ENCODE measurements at places on chromosomes 12 and 14.
A peak's percentile ranks its signal among the peaks of the same experiment; 100 is the strongest.

- no peaks in the 10 kb centered on the region for H3K36me3 ChIP-seq
- no peaks in the 10 kb centered on the region for H3K4me1 ChIP-seq
- no peak overlapping the region for H3K27ac ChIP-seq
- DNase-seq = no peak
- no peaks in the 10 kb centered on the region for H3K27me3 ChIP-seq
Observed at GRCh38 chr12:65720136-65721130, 103.8 kb upstream of the HMGA2 start.

- H3K4me3 ChIP-seq = no peak overlapping the region
- H3K36me3 ChIP-seq = no peaks in the 10 kb centered on the region
- no peaks in the 10 kb centered on the region for H3K27me3 ChIP-seq
- DNase-seq = no peak
- H3K27ac ChIP-seq = peak overlapping the region; percentile 55
Observed at GRCh38 chr14:69696204-69696527, 70.8 kb upstream of the SRSF5 start.

DNA sequence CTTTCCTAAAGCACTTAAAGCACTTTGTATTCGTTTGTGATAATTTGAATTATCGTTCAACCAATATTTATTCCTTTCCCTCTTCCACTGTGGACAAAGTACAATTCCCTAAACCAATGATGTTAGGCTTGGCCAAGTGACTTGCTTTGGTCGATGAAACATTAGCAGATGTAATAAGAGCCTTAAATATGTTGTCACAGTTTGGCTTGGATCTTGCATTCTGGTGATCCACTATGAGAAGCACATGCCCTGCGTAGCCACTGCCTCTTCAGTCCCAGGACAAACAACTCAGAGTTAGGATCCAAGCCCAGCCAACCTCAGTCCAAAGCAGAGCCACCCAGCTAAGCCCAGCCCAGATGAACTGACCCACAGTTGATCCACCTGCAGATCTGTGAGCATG is 8.4 kb upstream of the C12orf75 start:
- no peaks in the 10 kb centered on the region for H3K36me3 ChIP-seq
- no peaks in the 10 kb centered on the region for H3K4me1 ChIP-seq
- DNase-seq = no peak
- H3K27me3 ChIP-seq = no peaks in the 10 kb centered on the region
- no peak overlapping the region for H3K27ac ChIP-seq

GRCh38 chr12:25135531-25136154 is 59.3 kb downstream of the DNAI7 start:
- no peak for DNase-seq
- H3K27me3 ChIP-seq = no peaks in the 10 kb centered on the region
- H3K36me3 ChIP-seq = no peaks in the 10 kb centered on the region
- no peak overlapping the region for H3K27ac ChIP-seq

GRCh38 chr14:47674148-47674542 is 1.3 kb downstream of the MDGA2 start:
- DNase-seq = no peak
- peak overlapping the region; percentile 90 for H3K27ac ChIP-seq
- peaks cover 5% of the 10 kb centered on the region for H3K4me1 ChIP-seq
- H3K4me3 ChIP-seq = peak overlapping the region; percentile 84

GRCh38 chr12:27566159-27566558 is 42.2 kb downstream of the PPFIBP1 start:
- H3K4me3 ChIP-seq = no peak overlapping the region
- H3K27ac ChIP-seq = no peak overlapping the region
- peaks cover 3% of the 10 kb centered on the region for H3K4me1 ChIP-seq
- DNase-seq = no peak
- no peaks in the 10 kb centered on the region for H3K36me3 ChIP-seq

DNA sequence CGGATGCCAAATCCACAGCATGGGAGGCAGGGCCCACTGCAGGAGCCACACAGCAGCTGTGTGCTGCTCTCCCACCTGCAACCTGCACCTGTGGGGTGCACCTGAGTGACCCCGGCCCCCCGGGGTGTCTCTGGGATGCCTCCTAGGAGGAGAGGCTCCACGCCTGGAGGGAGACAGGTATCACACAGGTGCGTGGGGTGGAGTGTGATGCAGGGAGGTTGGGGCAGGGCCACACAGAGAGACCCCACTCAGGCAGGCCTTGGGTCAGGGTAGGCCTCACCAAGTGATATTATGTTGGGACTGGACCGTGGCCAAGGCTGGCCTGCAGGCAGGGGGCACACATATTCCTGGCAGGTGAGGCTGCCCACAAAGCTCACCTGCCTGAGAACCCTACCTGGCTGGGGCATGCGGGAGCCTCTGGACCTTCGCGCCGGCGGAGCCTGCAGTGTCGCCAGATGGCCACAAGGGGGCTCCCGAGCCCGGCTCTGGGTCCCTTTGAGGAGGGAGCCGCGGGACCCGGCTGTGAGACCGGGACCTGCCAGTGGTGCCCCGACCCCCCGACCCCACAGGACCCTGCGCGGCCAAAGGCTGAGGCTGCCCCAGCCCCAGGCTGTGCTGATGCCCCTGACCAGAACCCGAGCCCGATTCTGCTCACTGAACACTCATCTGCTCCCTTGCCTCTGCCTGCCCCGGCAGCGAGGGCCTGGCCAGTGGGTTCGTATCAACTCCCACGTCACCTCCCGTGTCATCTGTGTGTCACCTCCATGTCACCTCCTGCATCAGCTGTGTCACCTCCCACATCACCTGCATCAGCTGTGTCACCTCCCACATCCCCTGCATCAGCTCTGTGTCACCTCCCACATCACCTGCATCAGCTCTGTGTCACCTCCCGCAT is 11.4 kb downstream of the TMEM121 start:
- H3K4me1 ChIP-seq = peaks cover 21% of the 10 kb centered on the region
- H3K27me3 ChIP-seq = no peaks in the 10 kb centered on the region
- no peak for DNase-seq

DNA sequence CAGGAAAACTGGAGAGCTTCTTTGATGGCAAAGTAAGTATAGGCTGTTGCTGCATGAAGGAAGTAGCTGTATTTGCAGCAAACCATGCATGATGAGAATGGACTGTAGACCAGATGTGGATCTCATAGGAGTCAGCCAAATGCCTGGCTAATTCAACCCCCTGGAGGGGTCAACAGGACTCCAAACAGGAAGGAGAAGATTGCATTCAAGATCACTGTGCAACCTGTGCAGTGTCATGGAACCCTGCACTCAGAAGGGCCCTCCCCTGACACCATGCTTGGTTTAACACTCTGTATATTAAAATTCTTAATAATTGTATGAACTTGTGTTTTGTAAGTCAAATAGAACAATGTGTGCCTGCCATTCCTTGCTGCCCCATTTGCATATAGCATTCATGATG is 225.1 kb upstream of the FSCB start:
- no peaks in the 10 kb centered on the region for H3K27me3 ChIP-seq
- H3K4me3 ChIP-seq = no peak overlapping the region

DNA sequence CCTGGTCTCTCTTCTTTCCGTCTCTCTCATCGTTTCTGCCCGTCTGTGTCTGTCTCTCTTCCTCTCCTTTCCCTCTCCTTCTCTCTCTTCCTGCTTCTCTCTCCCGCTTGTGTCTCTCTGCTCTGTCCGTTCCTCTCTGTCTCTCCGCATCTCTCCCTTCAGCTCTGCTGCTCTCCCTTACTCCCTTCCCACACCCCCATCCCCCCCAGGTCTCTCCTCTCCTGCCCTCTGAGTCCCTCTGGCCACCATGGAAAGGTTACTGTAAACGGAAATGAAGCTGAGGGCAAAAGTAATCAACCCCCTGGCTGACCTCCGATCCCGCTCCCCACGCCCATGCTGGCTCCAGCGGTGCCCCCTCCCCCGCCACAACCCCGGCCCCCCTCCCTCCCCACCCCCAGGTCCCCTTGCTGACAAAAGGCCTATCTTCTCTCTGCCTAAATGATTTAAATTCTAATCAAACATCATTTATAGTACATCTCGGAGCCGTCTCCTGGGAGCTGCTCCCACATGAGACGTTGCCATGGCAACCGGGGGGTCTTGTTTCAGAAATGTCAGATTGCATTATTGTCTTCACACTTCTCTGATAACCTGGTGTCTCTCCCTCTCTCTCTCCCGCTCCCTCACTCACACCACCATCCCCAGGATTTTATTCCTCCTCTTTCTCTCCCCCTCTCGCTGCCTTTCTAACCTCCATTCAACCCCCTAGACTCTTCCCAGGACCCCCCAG is 203.8 kb downstream of the RBM19 start:
- peak; percentile 96 for DNase-seq
- peaks cover 20% of the 10 kb centered on the region for H3K4me1 ChIP-seq
- no peaks in the 10 kb centered on the region for H3K27me3 ChIP-seq
- H3K36me3 ChIP-seq = no peaks in the 10 kb centered on the region
- H3K27ac ChIP-seq = no peak overlapping the region
- no peak overlapping the region for H3K4me3 ChIP-seq

DNA sequence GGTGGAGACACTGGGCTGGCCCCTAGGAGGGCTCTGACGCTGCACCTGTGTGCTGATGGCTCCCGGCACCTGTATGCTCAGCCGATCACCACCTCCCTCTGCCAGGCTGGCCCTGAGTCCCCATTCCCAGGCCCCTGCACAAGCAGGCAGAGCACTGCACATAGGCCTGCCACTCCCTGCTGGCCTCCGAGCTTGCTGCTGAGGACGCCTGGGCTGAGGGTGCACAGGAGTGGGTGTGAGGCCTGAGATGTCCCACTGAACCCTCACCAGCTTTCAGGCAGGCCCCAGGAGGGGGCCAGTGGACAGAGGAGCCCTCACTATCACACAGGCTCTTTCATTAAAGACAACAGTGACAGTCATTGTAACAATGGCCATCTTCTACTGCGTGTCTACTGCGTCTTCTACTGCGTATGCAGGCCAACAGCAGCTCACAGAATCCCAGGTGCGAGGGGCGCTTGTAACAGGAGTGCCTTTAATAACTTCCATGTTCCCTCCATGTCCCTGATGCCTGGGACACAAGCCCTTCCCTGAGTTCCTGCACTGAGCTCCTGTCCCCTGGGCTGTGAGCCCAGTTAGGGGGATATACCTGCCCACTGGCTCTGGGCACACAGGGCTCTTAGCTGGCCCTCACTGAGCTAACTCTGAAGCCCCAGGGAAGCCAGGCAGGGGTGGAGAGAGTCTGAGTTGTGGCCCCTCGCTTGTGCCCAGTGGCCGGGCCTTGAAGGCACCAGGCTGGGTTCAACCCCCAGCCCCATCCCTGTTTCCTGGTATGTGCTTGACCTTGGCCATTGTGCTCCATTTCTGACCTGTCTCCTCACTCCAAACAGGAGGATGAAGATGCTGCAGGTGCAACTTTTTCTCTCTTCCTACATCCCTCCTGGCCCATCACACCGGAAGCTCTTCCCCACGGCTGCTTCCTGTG is 71.3 kb downstream of the PRIMA1 start:
- no peak for DNase-seq
- H3K27ac ChIP-seq = no peak overlapping the region
- H3K4me1 ChIP-seq = peaks cover 47% of the 10 kb centered on the region
- no peak overlapping the region for H3K4me3 ChIP-seq
- H3K27me3 ChIP-seq = no peaks in the 10 kb centered on the region

DNA sequence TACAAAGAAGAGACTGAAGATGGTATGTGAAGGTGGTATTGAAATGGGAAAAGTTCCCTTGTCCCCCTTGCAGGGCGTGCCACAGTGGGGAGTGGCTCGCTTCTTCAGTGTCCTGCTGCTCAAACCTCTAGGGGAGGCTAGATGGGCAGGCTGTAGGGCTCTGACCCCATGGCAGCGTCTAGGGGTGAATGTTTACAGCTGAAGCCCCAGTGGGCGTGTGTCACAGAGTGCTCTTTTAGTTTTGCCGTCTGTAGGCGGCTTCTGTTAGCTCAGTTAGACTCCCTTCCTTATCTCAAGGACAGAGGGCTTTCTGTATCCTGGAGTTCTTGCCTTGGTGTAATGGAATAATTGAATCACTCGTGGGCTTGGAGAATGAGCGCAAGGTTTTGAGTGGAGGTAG is 266.2 kb downstream of the RAD51B start:
- no peaks in the 10 kb centered on the region for H3K36me3 ChIP-seq
- peak overlapping the region; percentile 58 for H3K27ac ChIP-seq

DNA sequence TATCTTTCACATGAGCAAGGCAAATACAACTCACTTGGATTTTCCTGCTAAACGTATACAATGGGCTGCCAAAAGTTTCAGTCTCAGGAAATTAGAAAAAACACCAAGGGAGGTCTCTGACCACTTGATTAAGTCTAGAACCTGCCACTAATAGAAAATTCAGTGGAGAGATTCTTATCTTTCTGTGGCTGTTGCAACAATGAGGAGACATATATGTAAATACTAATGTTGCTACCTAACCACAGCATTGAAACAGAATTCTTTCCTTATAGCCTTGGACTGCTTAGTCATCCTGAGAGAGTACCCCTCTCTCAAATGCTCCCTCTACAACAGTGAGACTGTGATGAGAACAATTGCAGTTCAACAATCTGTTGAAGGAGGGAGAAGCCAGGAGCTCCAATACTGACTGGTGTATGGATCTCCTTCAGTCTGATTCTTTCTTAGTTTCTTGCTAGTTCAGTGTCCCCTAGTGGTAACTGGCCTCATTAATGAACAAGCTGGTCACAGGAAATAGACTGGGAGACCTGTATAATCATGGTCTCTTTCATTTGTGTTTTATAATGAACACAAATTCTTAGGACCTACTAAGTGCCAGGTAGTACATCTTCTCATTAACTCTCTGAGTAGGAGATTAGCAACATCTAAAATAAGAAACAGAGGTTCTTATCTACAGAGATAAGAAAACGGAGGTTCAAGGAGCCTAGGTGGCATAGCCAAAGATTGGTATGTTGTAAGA is 164.5 kb downstream of the SLC38A4 start:
- H3K4me3 ChIP-seq = no peak overlapping the region
- no peaks in the 10 kb centered on the region for H3K36me3 ChIP-seq
- peak overlapping the region; percentile 13 for H3K27ac ChIP-seq
- DNase-seq = peak; percentile 28
- H3K4me1 ChIP-seq = no peaks in the 10 kb centered on the region
- no peaks in the 10 kb centered on the region for H3K27me3 ChIP-seq

GRCh38 chr14:75236901-75237419 is 41.7 kb upstream of the FOS start:
- peak; percentile 63 for DNase-seq
- H3K36me3 ChIP-seq = no peaks in the 10 kb centered on the region
- H3K4me1 ChIP-seq = peaks cover 38% of the 10 kb centered on the region
- H3K27me3 ChIP-seq = no peaks in the 10 kb centered on the region

DNA sequence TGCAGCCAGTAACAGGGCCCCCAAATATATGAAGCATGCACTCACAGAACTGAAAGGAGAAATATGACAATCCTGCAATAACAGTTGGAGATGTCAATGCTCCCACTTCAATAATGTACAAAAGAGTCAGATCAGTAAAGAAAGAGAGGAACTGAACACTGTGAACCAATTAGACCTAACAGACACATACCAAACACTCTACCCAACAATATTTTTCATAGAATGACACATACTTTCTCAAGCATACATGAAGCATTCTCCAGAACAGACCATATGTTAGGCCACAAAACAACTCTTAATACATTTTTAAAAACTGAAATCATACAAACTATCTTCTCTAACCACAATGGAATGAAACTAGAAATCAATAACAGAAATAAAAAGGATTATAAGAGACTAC is 80.2 kb downstream of the ELK3 start:
- no peaks in the 10 kb centered on the region for H3K4me1 ChIP-seq
- no peaks in the 10 kb centered on the region for H3K27me3 ChIP-seq
- no peak for DNase-seq
- no peaks in the 10 kb centered on the region for H3K36me3 ChIP-seq

GRCh38 chr12:22628228-22628627 is 3.3 kb downstream of the ETNK1 start:
- H3K36me3 ChIP-seq = no peaks in the 10 kb centered on the region
- H3K27me3 ChIP-seq = no peaks in the 10 kb centered on the region
- DNase-seq = no peak

All from spinal cord (tissue), 10 donors.